ENCODE measurements at places on chromosomes 2 and 18.

DNA sequence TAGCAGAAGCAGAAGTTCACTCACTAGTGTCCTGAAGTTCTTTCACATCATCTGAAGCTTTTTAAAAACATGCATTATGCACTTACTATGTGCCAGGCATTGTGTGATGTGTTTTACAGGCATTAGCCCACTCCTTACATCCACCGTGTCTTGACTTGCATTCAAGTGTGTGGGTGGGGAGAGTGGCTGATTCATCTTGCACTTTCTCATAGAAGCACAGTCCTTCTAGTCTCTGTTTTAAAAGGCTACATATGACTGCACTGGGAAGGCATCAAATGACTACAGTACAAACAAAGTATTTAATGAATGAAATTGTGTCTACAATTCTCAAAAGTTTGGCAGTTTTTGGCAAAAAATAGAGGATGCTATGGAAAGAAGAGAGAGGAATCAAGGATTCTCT is 21.6 kb upstream of the DSC3 start:
- DNase-seq: no peak

DNA sequence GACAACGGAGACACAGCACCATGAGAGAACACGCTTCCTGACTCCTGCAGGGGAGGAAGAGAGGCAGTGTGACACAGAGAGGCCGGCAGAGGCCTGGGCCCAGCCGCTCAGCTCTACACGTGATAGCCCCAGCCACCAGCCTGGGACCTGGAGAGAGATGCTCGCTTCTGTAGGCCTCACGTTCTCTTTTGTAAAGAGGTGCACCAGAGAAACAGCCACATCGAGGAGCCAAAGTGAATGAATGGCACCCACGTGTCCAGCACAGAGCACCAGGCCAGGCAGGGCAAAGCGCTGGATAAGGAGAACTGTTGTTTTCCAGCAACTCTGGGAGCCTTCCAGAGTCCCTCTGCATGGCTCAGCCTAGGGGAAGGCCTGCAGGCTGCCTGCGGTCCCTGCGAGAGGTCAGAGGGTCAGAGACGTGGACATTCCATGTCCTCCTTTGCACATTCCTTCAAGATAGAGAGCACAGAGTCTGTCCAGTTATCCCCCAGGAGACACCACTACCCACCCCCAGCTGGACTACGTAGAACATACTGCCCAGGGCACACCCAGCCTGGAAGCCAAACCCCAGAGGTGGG is 14.2 kb downstream of the LIMS2 start:
- DNase-seq: no peak

GRCh38 chr2:138827426-138828054 is 47.4 kb upstream of the NXPH2 start:
- peak; percentile 71 for DNase-seq

DNA sequence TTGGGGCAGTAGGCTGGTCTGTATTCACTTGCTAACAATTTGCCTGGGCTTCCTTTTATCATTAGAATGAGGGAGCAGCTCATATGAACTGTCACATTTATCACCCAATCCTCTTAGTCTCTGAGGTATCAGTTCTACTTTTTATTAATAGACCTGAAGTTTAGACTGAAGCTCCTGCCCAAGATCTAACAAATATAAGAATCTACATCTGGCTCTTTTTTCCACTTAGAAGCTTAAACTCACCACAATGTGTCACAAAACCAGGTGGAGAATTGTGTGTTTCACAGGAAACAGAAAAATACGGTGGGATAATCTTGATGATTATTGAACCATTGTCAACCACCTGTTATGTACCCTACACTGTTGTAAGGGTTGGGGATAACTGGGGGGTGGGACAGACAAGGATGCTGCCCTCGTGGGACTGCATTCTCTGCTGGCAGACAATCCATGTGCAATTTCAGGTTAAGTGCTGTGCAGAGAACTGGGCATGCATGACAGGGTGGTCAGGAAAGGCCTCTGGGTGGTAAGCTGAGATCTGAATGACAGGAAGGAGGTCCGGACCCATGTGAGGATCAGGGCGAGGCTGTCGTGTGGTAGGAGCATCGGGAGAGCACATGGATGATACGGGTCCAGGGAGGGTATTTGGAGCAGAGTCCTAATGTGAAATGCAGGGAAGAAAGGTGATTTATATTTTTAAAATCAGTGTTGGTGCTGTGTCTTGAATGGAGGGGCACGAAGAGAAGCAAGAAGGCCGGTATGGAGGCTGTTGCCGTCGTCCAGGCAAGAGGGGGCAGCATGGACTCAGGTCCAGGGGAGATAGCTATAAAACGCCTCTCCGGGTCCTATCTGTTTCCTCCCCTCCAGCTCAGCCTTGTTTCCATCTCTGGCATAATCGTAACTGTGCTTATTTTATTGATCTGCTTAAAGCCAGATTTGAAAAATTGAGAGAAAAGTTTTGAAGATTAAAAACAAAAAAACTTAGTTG is 17.6 kb downstream of the MYL12B start:
- no peak for DNase-seq

GRCh38 chr2:130355578-130356431 is at the start of gene PTPN18:
PTPN18 (plus strand) TSS chr2:130356056; CDS start chr2:130356108, 52 bp downstream.
- peak; percentile 98 for DNase-seq
